T-helper 2 cell treated with Interferon-gamma antibody and Interleukin-4, amounts not matched to agents 5 μg/mL and 100 μg/mL, for 36 hours (primary cell): ENCODE measurements at places on chromosomes 12 and 14.
A peak's percentile ranks its signal among the peaks of the same experiment; 100 is the strongest.

GRCh38 chr14:75185251-75186040 lies 9.0 kb upstream of the TMED10 start:
- H3K4me1 ChIP-seq = peaks cover 16% of the 10 kb centered on the region
- no peak overlapping the region for H3K27ac ChIP-seq
- peaks cover 21% of the 10 kb centered on the region for H3K27me3 ChIP-seq
- no peaks in the 10 kb centered on the region for H3K36me3 ChIP-seq
- DNase-seq = no peak

DNA sequence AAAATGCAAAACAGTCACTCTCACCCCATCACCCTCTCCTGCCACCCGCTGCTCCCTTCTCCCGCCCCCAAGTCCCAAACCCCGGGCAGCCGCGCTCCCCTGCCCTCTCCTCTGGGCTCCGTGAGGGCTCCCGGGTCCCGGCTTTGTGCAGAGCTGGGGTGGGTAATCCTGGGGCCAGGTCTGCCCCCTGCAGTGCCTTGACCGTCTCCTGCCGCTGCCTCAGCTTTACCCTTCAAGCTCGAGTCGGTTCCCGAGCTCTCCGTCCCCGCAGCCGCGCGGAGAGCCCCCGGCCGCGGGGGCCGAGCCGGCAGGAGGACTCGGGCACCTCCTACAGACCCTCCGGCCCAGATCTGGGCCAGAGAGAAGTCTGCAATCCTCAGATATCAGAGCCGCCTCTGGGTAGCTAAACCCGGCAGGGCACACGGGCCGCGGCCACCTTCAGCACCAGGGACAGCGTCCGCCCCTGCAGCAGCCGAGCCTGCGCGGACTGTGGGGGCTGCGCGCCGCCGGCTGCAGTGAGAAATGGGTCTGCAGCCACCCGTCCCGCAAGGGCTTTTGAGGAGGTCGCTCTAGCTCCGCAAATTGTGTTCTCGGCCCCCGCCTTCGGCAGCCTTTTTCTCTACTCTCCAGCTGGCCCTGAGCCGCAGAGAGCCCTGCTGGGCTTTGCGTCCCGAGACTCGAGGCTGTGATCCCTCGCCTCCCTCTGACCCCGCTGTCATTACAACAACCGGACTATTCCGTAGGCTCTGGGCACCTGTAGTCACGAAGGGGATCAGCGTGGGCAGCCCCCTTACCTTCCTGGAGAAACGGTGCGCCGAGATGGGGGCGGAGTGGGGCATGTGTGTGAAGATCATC lies 1.2 kb downstream of the PRMT8 start:
- no peaks in the 10 kb centered on the region for H3K4me1 ChIP-seq
- no peak overlapping the region for H3K27ac ChIP-seq
- peaks cover 64% of the 10 kb centered on the region for H3K27me3 ChIP-seq
- DNase-seq = peak; percentile 30
- no peak overlapping the region for H3K4me3 ChIP-seq

- no peak for DNase-seq
- H3K4me3 ChIP-seq = no peak overlapping the region
- no peak overlapping the region for H3K27ac ChIP-seq
- H3K36me3 ChIP-seq = no peaks in the 10 kb centered on the region
- peaks cover 17% of the 10 kb centered on the region for H3K4me1 ChIP-seq
- no peaks in the 10 kb centered on the region for H3K27me3 ChIP-seq
Measured at GRCh38 chr14:98099527-98099926, 1172.5 kb downstream of the BCL11B start.

DNA sequence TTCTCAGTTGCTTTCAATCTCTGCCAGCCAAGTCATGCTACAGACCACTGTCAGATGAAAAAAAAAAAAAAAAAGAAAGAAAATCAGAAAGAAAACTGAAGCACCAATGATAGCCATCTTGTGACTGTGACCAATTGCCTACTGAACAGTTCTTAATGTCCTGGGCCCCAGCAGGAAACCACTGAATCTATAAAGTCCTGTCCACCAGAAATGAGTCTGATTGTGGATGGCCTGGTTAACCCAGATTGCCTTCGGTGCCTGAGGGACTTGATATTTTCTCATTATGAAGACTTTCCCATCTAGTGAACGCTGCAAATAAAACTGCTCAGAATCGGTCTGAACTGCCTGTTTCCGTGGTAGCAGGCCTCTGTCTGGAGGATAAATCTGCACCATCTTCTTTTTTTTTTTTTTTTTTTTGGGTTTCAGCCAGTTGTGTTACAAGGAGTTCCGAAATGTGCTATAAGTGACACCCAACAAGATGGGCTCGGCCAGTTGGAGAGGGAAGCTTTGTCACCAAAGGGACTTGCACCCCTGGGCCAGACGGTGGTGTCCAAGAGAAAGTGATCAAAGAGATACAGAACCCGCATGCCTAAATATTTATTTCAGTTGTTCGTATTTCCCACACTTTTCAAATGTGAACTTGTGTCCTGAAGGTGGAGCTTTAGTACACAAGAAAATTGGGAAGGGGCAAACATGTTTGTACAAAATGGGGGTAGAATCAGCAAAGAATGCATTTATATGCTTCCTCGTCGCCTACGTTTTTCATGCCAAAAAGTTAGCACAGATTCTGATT lies 3.0 kb upstream of the PLXNC1 start:
- no peak for DNase-seq
- no peak overlapping the region for H3K4me3 ChIP-seq
- H3K27ac ChIP-seq = no peak overlapping the region
- H3K4me1 ChIP-seq = peaks cover 17% of the 10 kb centered on the region
- peaks cover 3% of the 10 kb centered on the region for H3K36me3 ChIP-seq
- H3K27me3 ChIP-seq = peaks cover 32% of the 10 kb centered on the region

DNA sequence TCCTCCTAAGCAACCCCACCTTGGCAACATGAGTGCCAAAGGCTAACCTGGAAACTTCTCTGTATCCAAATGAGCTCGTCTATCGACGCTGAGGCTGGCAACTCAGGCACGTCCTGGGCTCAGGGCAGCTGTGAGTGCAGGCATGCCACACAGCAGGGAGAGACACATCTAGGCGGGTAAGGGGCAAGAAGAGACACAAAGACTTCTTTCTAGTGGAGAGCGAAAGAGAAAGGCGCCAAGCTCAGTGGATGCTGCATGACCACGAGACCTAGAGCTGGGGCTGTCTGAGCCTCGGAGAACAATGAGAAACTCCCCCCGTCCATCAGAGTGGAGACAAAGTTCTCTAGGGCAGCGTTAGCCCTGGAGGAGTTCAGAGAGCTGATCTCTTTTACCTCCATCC lies 170.4 kb downstream of the CALM1 start:
- H3K4me3 ChIP-seq = no peak overlapping the region
- no peaks in the 10 kb centered on the region for H3K4me1 ChIP-seq
- no peak for DNase-seq
- no peak overlapping the region for H3K27ac ChIP-seq
- no peaks in the 10 kb centered on the region for H3K27me3 ChIP-seq

DNA sequence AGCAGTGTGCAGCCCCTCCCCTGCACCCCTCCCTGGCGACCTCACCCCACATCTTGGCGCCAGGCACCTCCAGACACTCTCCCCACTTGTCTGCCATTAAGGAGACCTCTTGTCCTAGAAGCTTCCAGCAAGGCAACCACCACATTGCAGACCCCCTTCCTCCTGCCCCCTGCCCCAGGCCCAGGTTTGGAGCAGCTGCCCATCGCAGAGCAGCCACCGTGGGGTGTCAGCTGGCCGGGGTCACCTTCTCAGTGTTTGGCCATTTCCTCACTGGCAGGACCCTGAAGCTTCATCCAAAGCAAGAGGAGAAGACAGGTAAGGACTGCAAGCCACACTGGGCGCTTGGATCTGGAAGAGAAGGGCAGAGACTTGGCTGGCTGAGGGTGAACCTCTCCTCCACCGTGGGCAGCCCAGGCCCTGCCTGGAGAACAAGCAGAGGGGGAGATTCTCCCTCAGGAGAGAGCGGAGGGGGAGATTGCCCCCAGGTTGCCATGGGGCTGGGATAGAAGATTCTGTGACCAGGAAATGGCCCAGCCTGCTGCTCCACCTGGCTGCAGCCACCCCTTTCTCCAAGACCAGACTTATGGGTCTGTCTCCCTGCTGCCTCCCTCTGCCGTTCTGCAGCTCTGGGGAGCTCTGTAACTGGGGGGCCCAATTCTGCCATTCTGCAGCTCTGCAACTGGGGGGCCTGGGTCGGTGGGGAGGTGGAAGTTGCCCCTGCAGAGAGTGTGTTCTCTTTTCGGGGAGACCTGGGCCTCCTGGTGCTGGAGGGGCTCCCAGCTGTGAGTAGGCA lies 72.9 kb upstream of the C14orf180 start:
- H3K27me3 ChIP-seq = no peaks in the 10 kb centered on the region
- no peaks in the 10 kb centered on the region for H3K4me1 ChIP-seq
- no peaks in the 10 kb centered on the region for H3K36me3 ChIP-seq
- DNase-seq = no peak

- H3K4me3 ChIP-seq = no peak overlapping the region
- H3K4me1 ChIP-seq = no peaks in the 10 kb centered on the region
- peaks cover 5% of the 10 kb centered on the region for H3K36me3 ChIP-seq
- no peaks in the 10 kb centered on the region for H3K27me3 ChIP-seq
- no peak for DNase-seq
Measured at GRCh38 chr14:64112867-64113678, 181.1 kb downstream of the ESR2 start.

- no peaks in the 10 kb centered on the region for H3K36me3 ChIP-seq
- H3K4me3 ChIP-seq = no peak overlapping the region
- no peak overlapping the region for H3K27ac ChIP-seq
- no peak for DNase-seq
Measured at GRCh38 chr12:89575374-89575773, 49.5 kb upstream of the POC1B start.

DNA sequence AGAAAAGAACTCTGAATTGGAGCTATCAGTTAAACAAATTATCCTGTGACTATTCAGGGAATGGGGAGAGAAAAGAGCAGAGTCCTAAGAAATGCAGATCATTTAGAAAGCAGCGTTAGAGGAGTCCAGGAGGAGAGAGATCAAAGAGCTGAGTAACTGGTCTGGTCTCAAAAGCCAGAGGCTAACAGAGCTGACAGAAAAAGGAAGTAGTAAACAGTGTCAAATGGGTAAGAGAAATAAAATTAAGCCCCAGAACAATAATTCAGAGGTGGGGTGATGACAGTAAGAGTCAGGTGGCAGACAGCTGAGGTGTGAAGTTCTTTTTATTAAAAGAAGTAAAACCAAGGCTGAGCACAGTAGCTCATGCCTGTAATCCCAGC lies 19.3 kb downstream of the GXYLT1 start:
- peaks cover 2% of the 10 kb centered on the region for H3K36me3 ChIP-seq
- peaks cover 6% of the 10 kb centered on the region for H3K4me1 ChIP-seq
- H3K27me3 ChIP-seq = no peaks in the 10 kb centered on the region

GRCh38 chr12:52216100-52216499 lies 16.9 kb upstream of the KRT7 start:
- DNase-seq = no peak
- H3K36me3 ChIP-seq = no peaks in the 10 kb centered on the region

DNA sequence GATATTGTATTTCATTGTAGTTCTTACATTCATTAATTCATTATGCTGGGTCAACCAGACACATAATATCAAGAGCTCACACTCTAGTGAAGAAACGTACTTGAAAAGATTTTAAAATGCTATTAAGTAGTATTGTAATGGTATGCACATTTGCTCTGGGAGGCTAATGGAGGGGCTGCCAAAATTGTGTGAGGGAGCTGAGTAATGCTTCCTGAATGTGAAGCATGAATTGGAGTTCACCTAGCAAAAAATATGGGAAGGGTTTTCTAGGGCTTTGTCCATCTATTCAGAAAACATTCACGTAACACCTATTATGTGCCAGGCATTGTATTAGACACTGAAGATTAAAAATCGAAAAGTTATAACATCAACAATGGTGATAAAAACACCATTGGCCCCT lies 403.8 kb upstream of the PDE3A start:
- no peak for DNase-seq
- no peaks in the 10 kb centered on the region for H3K36me3 ChIP-seq
- no peaks in the 10 kb centered on the region for H3K4me1 ChIP-seq
- H3K4me3 ChIP-seq = no peak overlapping the region
- no peak overlapping the region for H3K27ac ChIP-seq
- no peaks in the 10 kb centered on the region for H3K27me3 ChIP-seq

DNA sequence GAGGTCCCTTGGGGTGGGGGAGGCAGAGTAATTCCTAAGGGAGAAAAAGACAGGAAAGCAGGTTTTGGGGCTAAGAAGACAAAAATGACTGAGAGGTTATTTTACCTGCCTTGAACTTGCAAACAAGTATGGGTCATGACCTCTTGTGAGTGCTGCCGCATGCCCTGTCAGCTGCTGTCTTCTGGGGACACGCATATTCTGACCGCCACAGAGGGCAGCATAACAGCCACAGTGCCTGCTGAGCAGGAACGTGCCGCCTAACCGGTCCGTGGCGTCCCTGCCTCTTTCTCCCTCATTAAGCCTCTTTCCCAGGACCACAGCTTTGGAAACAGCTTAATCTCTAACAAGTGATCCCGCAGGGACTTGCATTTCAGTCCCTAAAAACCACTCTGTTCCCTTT lies 51.3 kb upstream of the KCNA1 start:
- H3K4me1 ChIP-seq = peaks cover 24% of the 10 kb centered on the region
- H3K36me3 ChIP-seq = no peaks in the 10 kb centered on the region
- peak overlapping the region; percentile 77 for H3K4me3 ChIP-seq
- no peak overlapping the region for H3K27ac ChIP-seq
- no peak for DNase-seq

- H3K4me3 ChIP-seq = no peak overlapping the region
- H3K27me3 ChIP-seq = no peaks in the 10 kb centered on the region
- H3K27ac ChIP-seq = no peak overlapping the region
- H3K36me3 ChIP-seq = no peaks in the 10 kb centered on the region
- no peaks in the 10 kb centered on the region for H3K4me1 ChIP-seq
Measured at GRCh38 chr12:82896979-82897378, 210.3 kb downstream of the TMTC2 start.

DNA sequence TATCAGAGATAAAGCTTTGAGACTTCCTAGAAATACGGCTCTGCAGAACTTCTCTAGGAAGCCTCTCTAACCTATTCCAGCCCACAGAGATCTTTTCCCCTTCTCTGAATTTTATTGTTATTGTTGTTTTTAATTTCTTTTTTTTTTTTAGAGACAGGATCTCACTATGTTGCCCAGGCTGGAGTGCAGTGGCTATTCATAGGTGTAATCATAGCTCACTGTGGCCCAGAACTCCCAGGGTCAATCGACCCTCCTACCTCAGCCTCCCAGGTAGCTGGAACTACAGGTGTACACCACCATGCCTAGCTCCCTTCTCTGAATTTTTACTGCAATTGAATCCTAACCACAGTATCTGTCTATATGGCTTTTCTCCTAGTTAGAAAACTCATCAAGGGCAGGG lies 19.6 kb downstream of the SLC7A8 start:
- no peaks in the 10 kb centered on the region for H3K36me3 ChIP-seq
- no peak for DNase-seq
- peaks cover 4% of the 10 kb centered on the region for H3K27me3 ChIP-seq
- H3K4me3 ChIP-seq = no peak overlapping the region
- no peak overlapping the region for H3K27ac ChIP-seq
- H3K4me1 ChIP-seq = peaks cover 5% of the 10 kb centered on the region

- no peaks in the 10 kb centered on the region for H3K27me3 ChIP-seq
- no peak overlapping the region for H3K27ac ChIP-seq
- H3K4me3 ChIP-seq = no peak overlapping the region
- DNase-seq = no peak
Measured at GRCh38 chr12:14442221-14442881, 76.9 kb downstream of the ATF7IP start.

GRCh38 chr12:96220902-96221301 lies 26.7 kb downstream of the ELK3 start:
- peaks cover 25% of the 10 kb centered on the region for H3K36me3 ChIP-seq
- no peak for DNase-seq
- no peak overlapping the region for H3K27ac ChIP-seq
- no peaks in the 10 kb centered on the region for H3K27me3 ChIP-seq
- H3K4me3 ChIP-seq = no peak overlapping the region

GRCh38 chr12:56897844-56898361 lies 36.3 kb downstream of the SDR9C7 start:
- DNase-seq = no peak
- H3K27ac ChIP-seq = no peak overlapping the region
- no peaks in the 10 kb centered on the region for H3K4me1 ChIP-seq
- no peak overlapping the region for H3K4me3 ChIP-seq
- peaks cover 1% of the 10 kb centered on the region for H3K36me3 ChIP-seq
